GM23248 (cell line): ENCODE measurements at places on chromosomes 3 and 15.
A peak's percentile ranks its signal among the peaks of the same experiment; 100 is the strongest.

- DNase-seq: no peak
Observed at GRCh38 chr3:97417-98258, 98.9 kb upstream of the CHL1 start.

- DNase-seq: peak; percentile 81
Observed at GRCh38 chr15:63718590-63719035, 115.1 kb downstream of the HERC1 start.

DNA sequence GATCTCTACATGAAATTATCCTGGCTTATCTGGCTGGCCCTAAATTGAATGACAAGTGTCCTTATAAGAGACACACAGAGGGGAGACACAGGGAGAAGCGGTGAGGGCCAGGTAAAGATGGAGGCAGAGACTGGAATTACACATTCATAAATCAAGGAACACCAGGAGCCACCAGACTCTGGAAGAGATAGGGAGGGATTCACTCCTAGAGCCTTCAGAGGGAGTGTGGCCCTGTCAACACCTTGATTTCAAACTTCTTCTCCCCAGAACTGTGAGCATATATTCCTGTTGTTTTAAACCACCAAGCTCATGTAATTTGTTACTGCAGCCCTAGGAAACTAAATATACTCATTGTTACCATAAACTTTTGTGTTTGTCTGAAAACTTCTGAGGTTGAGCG, 193.7 kb downstream of the THRB start:
- no peak for DNase-seq

- peak; percentile 97 for DNase-seq
Observed at GRCh38 chr3:48402281-48402732, 27.6 kb downstream of the PLXNB1 start.

DNA sequence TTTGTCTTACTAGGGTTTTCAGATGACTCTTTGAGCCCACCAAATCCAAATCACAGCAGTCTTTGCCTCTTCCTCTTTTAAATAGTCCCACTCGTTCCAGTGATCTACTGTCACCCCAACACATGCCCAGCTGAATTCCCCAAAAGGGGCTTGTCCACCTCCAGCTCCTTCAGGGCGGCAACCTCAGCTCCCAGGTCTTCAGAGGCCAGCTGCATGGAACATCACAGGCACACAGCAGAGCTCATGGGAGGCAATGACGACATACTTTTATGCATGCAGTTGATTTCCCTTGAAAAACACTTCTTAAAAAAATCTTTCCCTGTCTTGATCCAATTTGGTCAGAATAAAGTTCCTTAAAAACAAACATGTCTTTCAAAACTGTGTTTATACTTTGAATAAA, 244.3 kb upstream of the NR2F2 start:
- no peak for DNase-seq

DNA sequence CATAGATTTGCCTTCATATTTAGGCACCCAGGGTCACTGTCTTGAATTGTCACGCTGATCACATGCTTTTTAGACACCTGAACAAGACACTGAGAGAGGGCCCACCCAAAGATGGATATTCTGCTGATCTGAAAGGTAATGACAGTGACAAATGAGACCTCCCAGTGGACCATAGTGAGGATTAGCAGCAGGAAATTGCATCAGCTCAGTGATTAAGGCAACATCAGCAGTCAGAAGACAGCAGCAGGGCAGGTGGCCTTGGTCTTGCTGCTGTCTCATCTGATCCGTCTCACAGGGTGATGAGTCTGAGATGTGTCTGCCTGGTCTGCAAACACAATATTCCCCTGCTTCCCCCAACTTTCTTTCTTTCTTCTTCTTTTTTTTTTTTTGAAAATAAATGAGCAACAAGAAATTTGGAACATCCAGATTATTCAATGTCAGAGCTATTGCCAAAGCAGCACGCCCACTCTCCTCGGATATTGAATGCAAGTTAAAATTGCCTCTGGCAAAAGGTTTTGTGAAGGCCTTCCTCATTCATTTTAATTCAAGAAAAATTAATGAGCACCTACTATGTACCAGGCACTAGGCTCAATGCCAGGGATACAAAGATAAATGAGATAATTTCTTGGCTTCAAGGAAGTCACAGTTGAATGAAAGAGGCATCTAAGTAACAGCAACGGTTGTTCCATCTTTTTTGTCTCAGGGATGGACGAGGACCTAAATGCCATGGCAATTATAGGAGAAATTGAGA, 14.1 kb downstream of the OTOL1 start:
- no peak for DNase-seq

GRCh38 chr3:190336516-190337189, 14.4 kb upstream of the CLDN1 start:
- no peak for DNase-seq

DNA sequence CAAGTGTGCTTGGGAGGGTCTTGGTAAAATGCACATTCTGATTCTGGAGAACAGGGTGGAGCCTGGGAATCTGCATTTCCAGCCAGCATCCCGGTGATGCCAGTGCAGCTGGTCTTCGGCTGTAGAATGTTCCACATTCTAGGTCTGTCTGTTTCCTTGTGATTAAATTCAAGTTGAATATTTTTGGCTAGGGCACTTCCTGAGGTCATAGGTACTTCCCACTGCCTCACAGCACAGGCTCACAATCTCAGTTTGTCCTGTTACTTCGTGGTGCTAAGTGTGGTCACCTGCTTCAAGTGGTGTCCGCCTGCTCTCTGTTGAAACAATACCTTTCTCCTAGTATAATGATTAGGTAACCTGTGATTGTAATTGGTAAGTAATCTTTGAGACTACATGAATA, 40.1 kb downstream of the FLNB start:
- DNase-seq: no peak

DNA sequence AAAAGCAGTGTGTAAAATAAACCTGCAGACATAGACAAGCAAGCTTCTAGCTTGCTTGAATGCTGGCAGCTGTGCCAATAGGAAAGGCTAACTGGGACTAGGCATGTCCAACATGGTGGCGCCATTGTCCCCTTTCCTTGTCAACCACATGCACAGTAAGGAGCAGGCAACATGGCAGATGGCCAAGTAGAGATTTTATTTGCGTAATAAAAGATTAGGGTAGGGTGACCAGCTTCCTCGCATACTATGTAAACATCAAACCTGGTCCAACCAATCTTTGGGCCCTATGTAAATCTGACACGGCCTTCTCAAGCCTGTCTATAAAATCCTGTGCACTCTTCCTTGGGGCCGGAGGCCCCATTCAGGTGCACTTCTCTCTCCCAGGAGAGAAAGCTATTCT, 575.4 kb upstream of the GOLIM4 start:
- no peak for DNase-seq

GRCh38 chr3:21273259-21274025, 477.6 kb downstream of the ZNF385D start:
- DNase-seq: peak; percentile 65

DNA sequence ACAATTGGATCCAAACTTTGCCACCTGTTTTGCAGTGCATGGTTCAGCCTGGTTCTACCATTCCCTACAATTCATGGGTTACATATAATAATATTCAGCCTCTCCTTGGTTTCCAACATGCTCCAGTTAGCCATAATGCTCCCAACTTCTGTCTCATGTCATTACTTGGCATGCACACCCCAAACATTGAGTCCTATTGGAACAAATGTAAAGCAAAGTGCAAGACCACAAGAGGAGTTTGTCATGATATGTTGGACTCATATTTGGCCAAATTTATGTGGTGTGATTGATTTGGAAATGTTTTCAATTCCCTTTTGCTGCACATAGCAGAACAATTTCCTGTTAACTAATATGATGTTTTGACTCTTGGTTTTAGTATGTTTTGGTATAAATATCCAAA, 50.2 kb downstream of the KCNAB1 start:
- no peak for DNase-seq

DNA sequence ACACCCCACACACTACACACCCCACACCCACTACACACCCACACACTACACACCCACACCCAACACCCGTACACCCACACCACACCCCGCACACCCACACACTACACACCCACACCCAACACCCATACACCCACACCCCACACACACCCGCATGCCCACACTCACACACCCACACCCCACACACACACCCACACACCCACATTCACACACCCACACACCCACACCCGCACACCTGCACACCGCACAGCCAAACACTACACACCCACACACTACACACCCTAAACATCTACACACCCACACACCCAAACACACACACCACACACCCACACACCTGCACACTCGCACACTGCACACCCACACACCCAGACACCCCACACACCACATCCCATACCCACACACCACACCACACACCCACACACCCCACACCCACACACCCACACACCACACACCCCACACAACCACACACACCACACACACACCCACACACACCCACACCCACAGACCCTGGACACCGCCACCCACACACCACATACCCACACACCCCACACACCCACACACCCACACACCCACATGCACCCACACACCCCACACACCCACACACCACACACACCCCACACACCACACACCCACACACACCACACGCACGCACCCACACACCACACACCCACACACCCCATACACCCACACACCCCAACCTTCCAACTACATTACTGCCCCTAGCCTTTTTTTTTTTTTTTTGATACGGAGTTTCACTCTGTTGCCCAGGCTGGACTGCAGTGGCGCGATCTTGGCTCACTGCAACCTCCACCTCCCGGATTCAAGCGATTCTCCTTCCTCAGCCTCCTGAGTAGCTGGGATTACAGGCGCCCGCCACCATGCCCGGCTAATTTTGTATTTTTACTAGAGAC, 16.9 kb downstream of the CEP19 start:
- no peak for DNase-seq

DNA sequence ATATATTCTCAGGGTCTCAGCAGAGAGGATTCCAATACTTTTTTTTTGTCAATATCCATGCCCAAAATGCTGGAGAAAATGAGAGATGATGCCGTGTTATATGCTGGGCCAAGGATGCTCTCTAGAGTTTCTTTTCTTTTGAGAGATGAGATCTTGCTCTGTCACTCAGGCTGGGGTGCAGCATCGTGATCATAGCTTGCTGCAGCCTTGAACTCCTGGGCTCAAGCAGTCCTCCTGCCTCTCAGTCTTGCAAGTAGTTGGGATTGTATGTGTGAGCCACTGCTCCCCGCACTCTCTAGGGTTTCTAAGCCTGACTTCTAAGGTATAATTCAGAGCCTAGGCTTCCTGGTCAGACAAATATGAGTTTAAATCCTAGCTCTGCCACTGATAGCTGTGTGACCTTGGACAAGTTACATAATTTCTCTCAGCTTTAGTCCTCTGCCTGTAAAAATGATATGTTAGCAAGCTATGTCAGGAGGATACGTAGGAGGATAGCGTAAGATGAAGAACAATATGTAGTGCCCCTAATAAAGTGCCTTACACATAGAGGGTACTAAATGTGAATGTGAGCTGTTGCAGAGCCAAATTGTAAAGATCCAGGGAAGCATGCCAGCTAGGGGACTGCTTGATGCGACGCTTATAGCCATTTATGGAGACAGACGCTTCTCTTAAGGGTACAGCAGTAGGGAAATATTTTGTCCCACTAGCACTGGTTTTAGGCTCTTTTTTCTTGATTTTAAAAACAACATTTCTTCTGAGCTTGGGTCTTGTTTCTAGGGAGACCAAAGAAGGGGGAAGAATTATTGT, 7.4 kb downstream of the STARD9 start:
- DNase-seq: no peak

- peak; percentile 75 for DNase-seq
Observed at GRCh38 chr3:23968463-23969184, 23.5 kb downstream of the NR1D2 start.

GRCh38 chr3:67349551-67350174, 304.7 kb downstream of the SUCLG2 start:
- DNase-seq: peak; percentile 3

DNA sequence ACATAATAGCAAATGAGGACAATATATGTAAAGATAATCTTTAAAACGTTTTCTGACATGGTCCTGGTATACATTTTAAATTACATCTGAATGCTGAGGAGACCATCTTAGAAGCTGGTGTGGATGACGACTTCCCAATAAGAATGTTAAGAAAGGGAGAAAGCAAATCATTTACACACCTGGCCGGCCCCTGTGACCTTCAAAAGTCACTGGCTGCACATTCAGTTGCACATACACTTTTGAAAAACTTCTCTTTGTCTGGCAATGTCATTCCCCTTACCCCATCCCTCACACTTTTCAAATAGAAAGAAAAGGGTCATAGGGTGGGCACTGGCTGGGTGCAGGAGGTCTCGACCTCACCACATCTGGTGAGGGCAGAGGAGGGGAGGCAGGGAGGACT, 391.0 kb downstream of the MECOM start:
- DNase-seq: no peak

GRCh38 chr15:53328341-53328740, 431.1 kb downstream of the WDR72 start:
- DNase-seq: no peak

- no peak for DNase-seq
Observed at GRCh38 chr15:79987569-79987955, 16.6 kb upstream of the BCL2A1 start.

- peak; percentile 88 for DNase-seq
Observed at GRCh38 chr15:51260202-51260601, 78.2 kb downstream of the CYP19A1 start.

DNA sequence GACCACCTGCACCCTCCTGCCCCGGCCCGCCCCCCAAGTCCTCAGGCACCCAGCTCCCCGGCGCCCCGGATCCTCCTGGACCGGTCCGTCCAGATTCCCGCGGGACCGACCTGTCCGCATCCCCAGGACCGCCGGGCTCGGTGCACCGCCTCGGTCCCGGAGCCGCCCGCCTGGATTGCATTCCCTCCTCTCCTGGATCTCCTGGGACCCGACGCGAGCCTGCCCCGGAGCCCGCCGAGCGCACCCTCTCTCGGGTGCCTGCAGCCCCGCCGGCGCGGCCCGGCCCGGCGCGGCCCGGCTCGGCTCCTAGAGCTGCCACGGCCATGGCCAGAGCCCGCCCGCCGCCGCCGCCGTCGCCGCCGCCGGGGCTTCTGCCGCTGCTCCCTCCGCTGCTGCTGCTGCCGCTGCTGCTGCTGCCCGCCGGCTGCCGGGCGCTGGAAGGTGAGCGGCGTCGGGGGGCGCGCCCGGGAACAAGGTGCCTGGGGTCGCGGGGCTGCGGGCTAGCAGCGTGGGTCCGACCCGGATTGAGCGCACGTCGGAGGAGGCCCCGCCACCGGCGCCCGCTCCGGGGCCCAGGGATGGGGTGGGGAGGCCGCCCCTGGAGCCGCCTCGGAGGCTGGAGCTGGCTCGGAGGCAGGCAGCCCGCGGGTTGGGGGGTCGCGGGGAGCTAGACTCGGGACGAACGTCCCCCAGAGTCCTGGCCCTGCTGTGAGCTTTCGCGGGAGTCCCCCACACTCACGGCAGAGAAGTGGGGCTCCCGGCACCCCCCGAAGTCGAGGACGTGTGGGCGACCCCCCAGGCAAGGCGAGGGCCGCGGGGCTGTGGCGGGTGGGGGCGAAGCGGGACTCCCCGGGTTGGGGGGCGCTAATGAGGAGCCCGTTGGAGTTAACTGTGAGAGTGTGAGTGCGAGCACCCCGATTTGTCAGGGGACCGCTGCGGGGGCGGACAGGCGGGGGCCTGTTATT, 610 bp downstream of the EPHB3 start:
- peak; percentile 66 for DNase-seq

DNA sequence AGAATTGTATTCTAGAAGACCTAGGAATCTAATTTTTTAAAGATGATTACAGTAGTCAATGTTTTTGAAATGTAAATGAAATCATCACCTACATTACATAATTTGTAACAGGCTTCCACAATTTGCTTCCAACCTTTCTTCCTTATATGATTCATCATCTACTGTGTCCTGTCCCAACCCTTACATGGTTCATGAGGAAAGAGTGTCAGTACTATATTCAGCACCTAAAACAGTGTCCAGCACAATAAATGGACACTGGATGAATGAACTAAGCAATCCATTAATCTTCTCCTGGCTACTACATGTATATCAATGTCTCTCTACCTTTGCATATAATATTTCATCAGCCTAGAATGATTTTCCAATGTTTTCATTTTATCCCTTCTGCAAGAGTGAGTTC, 12.2 kb downstream of the FGF12 start:
- DNase-seq: no peak
